ENCODE measurements at places on chromosomes 16 and 17.

DNA sequence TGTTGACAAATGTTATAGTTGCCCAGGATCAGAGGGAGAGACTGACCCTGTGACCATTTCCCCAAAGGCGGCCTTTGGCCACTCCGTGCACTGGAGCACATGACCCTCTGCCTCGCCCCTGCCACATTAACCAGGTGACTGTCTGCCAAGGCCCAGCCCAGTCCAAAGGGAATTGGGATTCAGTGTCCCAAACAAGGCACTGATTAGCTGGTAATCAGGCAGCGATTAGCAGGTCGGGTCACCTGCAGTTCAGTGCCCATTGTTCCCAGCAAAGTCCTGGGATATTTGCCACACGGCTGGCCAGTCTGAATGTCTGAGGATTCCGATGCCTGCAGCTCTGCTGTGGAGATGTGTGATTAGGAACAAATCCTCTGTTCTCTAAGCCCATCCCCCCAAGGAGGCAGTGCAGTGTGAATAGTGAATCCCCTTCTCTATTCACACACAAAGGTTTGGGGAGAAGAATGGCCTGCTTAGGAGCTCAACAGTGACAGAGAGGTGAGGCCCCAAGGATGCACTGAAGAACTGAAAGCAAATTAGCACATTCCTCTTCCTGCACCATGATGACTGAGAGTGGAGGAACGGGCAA lies 123.1 kb upstream of the MAF start:
- no peak for DNase-seq

DNA sequence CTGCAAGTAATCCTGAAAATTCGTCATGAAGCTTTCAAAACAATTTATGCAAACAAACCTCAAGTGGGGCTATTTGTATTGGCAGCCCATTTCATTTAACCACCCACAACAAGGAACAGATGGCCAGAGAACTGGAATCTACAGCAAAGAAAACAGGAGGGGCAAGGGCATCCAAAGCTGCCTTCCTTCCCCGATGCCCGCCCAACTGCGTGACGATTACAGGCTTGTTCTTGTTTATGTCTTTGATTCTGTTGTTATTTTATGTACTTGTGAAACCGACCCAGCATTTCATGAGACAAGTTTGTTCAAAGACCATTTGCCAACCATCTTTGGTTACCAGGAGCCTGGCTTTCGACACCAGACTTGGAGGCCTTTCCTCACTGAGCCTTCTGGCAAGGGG lies 59.1 kb upstream of the IRX6 start:
- DNase-seq, result no peak

- DNase-seq, result no peak
Measured at GRCh38 chr17:46106966-46107644, 86.1 kb downstream of the KANSL1 start.

- no peak for DNase-seq
Measured at GRCh38 chr17:32161029-32161428, 18.7 kb downstream of the RHOT1 start.

- DNase-seq, result no peak
Measured at GRCh38 chr16:80851831-80852230, 47.4 kb upstream of the CDYL2 start.

DNA sequence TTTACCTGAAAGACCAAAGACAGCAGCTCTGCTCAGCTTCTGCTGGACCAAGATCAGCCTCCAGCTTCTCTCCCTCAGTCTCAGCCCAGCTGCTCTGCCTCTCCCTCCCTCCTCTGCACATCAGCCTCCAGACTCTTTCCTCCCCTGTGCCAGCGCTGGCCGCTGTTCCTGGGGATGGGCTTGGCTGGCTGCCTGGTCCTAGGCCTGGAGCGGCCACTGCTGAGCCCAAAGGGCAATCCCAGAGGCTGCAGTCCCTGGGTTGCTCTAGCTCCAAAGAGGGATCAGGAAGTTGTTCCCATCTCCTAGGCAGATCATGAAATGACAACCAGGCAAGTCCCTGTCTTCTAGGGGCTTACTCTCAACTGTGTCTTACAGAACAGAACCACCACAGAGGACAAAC lies 31.3 kb downstream of the DCUN1D3 start:
- no peak for DNase-seq

DNA sequence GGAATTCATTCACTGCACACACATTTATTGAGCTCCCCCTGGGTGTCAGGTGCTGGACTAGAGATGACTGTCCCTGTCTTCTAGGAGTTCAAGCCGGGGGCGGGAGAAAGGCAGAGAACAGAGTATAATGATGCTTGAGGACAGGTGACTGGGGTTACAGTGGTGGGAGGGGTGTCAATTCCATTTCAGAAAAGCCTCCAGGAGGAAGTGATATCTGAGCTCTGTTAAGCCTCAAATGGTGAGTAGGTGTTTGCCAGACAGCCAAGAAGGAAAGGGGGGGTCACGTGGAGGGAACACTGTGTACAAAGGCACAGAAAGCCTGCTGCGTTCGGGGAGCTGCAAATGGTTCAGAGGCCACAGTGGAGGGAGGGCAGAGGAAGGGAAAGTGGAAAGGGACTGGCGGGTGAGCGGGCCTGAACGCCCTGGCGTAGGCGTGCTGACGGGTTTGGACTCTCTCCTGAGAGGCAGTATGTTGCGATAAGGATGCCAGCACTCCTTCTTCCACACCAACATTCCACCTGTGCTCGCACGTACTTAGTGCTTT lies 9.7 kb upstream of the NXPH3 start:
- no peak for DNase-seq

GRCh38 chr16:62712566-62712965 lies 676.3 kb upstream of the CDH8 start:
- DNase-seq, result no peak

- no peak for DNase-seq
Measured at GRCh38 chr16:10806698-10807097, 11.9 kb downstream of the TVP23A start.

DNA sequence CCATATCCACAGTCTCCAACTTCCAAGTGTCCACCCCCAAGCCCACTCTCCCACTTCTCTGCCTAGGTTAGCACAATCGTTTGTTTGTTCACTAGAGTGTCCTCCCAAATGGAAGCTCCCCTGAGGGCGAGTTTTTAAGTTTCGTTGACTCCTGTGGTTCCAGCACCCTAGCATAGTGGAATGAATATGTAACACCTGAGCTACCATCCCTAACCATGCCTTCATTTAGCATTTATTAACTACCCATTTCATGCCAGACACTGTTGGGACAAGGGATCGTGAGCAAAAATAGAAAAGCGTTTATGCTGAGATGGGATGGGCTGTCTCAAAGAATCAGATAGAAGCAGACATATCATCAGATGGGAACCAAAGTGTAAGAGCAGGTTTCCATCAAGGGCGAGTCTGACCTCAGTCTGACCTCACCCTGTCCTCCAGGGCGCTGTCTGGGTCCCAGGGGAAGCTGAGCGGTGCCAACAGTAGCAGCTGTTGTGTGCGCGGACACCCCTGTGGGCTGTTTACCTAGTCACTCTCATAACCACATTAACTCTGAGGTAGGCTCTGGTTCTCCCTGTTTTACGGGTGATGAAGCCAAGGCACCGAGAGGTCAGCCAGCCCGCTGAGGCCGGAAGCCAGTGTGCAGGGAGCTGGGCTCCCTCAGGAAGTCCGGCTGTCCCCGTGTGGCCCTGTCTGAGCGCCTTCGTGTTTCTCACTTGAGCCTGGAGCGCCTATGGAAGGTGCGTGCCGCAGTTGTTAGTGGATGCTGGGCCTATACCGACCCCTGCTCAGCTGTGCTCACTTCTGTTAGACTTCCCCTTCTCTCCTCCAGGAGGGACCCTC lies 6.2 kb downstream of the CNP start:
- no peak for DNase-seq

DNA sequence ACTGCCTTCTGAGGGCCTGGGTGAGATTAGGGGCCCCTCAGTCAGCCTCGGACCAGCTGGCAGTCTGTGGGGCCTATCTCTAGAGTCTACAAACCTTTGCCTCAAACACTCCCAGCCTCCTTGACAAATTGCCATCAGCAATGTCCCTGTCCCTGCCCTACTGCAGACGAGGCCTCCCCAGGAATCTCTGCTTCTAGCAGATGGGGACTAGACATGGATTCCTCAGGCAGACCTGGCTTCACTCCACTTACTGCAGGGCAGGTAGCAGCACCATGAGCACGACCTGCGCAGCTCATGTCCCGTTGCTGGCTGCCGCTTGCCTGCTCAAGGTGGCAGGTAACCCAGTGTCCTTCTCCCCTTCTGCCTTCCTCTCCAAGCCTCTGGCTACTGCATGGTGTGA lies 49.1 kb downstream of the PLD6 start:
- no peak for DNase-seq

- DNase-seq, result no peak
Measured at GRCh38 chr17:77454242-77455095, 313.7 kb downstream of the SEC14L1 start.

GRCh38 chr17:57739402-57740234 lies 5.5 kb downstream of the CCDC182 start:
- no peak for DNase-seq
